ENCODE measurements at places on chromosomes 4 and X. TPM values are rescaled to one million over a fixed set of nuclear protein-coding genes. Genes with fewer than 3 reads are reported as not detected.

The SMR3B gene
- not detected for total RNA-seq

The CENPVL1 gene
- total RNA-seq, result 1.3 TPM

GRCh38 chr4:140704392-140704960 is 51.7 kb downstream of the TBC1D9 start:
- H3K36me3 ChIP-seq, result peaks cover 17% of the 10 kb centered on the region
- DNase-seq, result no peak
- no peak overlapping the region for H3K4me3 ChIP-seq
- H3K27me3 ChIP-seq, result no peaks in the 10 kb centered on the region
- no peak overlapping the region for H3K27ac ChIP-seq

DNA sequence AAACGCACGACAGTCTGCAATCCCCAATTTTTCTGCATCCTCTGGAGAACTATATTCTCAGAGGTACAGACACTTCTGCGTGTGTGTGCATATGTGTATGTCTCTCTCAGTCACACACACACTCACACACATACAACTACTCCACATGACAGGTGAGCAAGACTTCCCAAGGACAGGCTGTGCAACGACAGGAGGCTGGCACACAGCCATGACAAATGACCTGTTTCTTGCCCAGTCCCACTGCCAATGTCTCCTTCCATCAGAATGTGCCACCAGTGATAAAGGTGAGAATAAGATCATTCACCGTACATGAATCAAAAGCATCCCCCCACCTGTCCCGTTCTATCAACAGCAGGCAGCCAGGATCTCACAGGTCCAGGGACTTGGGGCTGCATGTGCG is 52.4 kb downstream of the PPP2R2C start:
- H3K27ac ChIP-seq, result no peak overlapping the region
- H3K4me1 ChIP-seq, result peaks cover 4% of the 10 kb centered on the region
- H3K36me3 ChIP-seq, result no peaks in the 10 kb centered on the region
- DNase-seq, result no peak

GRCh38 chr4:25486171-25486570 is 109.1 kb downstream of the ANAPC4 start:
- no peaks in the 10 kb centered on the region for H3K27me3 ChIP-seq
- H3K4me1 ChIP-seq, result peaks cover 29% of the 10 kb centered on the region
- H3K36me3 ChIP-seq, result peaks cover 2% of the 10 kb centered on the region

- no peaks in the 10 kb centered on the region for H3K36me3 ChIP-seq
- DNase-seq, result no peak
- no peak overlapping the region for H3K27ac ChIP-seq
- H3K4me3 ChIP-seq, result no peak overlapping the region
- no peaks in the 10 kb centered on the region for H3K27me3 ChIP-seq
- H3K4me1 ChIP-seq, result no peaks in the 10 kb centered on the region
These were observed 85.3 kb downstream of the CLCN4 start for GRCh38 chrX:10242026-10242425.

DNA sequence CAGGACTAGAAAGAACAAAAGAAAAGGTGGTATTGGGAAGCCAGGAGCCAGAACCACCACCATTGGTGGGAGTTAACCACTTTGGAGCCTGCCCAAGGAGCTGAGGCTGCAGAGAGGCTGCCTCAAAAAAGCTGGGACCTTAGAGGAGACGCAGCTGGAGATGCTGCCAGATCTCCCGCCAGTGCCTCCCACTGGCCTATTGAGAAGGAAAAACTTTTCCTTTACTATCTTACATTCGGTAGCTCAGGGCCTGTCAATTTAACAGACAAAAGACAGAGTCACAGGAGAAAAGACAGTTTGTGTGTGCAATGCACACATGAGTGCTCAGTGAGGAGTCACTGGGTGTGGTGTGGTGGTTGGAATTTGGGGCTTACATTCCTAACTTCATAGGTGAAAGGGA is 52.4 kb upstream of the HPSE start:
- H3K27me3 ChIP-seq, result peaks cover 2% of the 10 kb centered on the region
- no peak overlapping the region for H3K27ac ChIP-seq
- no peak overlapping the region for H3K4me3 ChIP-seq
- H3K36me3 ChIP-seq, result no peaks in the 10 kb centered on the region
- DNase-seq, result no peak

DNA sequence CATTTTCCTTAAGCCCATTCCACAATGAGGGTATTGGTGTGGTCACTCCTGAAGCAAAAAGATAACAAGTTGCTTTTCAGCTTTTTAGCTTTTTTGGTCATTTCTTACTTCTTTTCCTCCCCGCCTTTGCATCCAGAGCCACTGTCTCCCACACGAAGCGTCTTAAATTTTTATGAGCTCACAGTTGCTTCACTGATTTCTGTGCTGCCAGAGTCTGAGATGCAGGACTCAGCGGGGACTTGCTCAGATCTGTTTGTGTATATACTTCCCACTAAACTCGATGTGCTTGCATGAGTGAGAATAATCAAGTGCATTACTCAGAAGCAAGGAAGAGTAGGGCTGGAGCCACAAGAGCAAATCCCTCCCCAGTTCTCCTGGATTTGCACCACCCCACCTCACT is 80.2 kb upstream of the FHL1 start:
- no peaks in the 10 kb centered on the region for H3K27me3 ChIP-seq
- no peak overlapping the region for H3K27ac ChIP-seq
- no peak overlapping the region for H3K4me3 ChIP-seq
- H3K36me3 ChIP-seq, result no peaks in the 10 kb centered on the region
- H3K4me1 ChIP-seq, result peaks cover 18% of the 10 kb centered on the region
- no peak for DNase-seq

- peaks cover 2% of the 10 kb centered on the region for H3K27me3 ChIP-seq
- no peaks in the 10 kb centered on the region for H3K4me1 ChIP-seq
- no peak overlapping the region for H3K27ac ChIP-seq
- no peak overlapping the region for H3K4me3 ChIP-seq
These were observed 175.3 kb downstream of the BCOR start for GRCh38 chrX:39922488-39922887.
